H1 (cell line): ENCODE measurements at places on chromosomes 4 and X.
A peak's percentile ranks its signal among the peaks of the same experiment; 100 is the strongest.

DNA sequence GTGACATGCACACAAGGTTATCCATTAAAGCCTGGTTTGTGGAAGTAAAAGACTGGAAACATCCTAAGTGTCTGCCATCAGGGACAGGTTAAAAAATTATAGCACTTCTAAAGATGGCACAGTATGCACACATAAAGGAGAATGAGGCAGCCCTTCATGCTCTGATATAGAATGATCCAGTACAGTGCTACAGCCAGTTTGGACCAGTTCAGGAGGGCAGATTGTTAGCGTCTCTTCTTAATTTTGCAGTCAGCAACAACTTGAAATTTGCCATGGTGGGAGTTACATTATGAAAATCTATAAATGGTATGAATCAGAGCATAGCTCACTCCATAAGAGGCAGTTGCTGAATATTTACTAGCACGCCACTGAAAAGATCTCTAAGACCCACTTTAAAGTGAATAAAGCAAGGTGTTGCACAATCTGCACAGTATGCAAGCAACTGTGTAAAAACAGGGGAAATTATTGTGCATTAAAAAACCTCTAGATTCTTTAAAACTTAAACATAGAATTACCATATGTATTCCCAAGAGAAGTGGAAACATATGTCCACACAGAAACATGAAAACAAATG, 20.3 kb upstream of the SOD3 start:
- DNase-seq, result no peak

DNA sequence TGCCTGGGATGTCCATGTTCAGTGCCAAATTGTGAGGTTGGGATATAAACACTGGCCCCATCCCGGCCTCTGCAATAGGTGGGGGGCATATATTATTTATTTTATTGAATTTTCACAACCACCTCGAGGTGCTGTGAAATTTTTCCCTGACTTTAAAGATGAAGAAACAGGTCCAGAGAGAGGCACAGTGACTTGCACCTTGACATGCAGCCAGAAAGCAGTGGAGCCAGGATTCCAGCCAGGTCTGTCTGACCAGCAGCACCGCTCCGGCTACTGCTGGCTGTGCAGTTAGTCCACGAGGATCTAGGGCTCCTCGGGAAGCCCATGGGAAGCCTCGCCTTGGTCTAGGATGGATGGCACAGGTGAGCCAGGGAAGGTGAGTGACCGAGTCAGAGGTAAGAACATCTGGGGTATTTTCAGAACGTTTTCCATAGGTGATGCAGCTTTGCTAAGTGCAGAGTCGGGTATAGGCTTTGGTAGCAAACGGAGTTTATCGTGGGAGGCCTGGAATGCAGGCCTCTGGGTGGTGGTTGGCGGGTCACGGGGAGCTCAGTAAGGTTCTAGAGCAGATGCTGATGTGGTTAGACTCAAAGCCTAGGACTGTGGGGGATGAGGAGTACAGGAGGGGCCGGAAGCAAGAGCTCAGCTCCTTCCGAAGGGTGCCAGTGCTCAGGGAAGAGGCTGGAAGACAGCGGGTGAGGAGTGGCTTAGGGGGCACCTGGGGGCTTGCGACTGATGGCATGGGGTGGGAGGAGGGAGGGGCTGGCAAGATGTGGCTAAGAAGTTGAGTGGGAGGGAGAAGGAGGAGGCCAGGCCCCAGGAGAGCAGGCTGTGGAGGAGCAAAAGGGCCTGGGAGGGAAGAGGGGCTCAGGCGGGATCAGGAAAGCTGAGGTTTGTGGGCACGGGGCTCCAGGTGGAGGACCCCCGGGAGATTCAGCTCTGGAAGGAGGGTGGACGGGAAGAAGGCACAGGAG, 107.7 kb upstream of the LRPAP1 start:
- DNase-seq, result no peak

- no peak for DNase-seq
Measured at GRCh38 chrX:112968351-112969133, 127.9 kb upstream of the AMOT start.

GRCh38 chr4:74475091-74475800, 30.3 kb downstream of the AREG start:
- no peak for DNase-seq

- DNase-seq, result no peak
Measured at GRCh38 chr4:134308910-134309309, 107.3 kb upstream of the PABPC4L start.

- peak; percentile 30 for DNase-seq
Measured at GRCh38 chr4:6460876-6461275, 11.5 kb downstream of the PPP2R2C start.

DNA sequence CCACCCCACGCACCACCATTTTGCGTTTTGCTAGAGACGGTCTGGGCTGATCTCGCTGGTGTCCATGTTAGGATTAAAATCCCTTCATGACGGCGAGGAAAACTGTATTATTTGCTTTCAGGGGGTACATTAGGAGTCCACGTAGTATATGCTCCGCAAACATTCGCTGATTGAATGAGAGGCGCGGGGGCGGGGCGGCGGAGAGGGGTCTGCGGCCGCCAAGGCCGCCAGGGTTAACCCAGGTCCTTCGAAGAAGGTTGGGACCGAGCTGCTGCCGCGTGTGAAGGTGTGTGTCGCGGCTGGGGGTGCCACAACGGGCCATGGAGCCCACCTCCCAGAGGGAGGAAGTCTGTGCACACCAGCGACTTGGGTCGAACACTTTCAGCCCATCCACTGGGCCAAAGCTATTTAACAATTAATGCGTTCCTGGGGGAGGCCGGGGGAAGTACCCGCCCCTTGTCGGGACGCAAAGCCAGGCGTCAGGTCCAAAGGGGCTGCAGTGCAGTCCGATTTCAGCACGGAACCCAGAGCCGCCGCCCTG, 6.4 kb upstream of the PITX2 start:
- DNase-seq, result peak; percentile 68

DNA sequence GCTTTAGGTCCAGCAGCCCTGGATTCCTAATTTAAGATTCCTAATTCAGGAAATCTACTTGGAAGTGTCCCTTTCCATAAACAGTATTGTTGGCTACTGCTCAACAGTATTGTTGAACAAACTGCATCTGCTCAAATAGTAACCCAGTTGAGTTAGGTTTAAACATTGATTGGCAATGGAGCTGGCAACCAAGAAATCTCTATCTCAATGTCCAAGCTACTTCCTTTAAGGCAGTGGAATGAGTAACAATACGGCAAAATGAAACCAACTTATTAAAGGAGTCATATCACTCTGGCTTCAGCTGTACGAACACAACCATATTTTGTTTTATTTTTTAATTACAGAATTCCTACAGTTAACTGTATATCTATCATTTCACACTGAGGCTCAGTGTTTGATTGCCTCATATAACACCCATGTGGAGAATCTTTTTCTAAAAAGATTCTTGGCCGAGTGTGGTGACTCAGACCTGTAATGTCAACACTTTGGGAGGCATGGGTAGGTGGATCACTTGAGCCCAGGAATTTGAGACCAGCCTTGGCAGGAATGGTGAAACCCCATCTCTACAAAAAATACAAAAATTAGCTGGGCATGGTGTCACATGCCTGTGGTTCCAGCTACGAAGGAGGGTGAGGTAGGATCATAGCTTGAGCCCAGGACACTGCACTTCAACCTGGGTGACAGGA, 71.7 kb upstream of the IL13RA1 start:
- DNase-seq, result no peak

DNA sequence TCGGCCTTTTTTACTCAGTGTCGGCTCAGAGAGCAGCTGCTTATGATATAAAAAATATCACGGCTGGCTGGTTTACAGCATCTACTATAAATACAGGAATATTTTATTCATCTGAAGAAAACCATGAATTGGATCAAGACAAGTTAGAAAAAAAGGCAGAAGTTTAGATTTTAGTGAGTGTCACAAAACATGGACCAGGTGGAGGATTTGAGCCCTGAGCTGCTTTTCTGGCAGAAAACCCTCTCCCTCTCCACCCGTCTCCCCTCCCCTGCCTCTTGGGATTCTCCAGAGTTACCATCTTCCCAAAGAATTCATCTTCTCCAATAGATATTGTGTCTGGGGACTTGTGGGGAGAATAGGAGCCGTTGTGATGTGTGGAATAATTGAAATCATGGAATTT, 142.8 kb upstream of the RAI2 start:
- DNase-seq, result no peak

- no peak for DNase-seq
Measured at GRCh38 chr4:48565362-48566033, 75.4 kb downstream of the ZAR1 start.

- no peak for DNase-seq
Measured at GRCh38 chr4:124974152-124974551, 261.6 kb upstream of the ANKRD50 start.

DNA sequence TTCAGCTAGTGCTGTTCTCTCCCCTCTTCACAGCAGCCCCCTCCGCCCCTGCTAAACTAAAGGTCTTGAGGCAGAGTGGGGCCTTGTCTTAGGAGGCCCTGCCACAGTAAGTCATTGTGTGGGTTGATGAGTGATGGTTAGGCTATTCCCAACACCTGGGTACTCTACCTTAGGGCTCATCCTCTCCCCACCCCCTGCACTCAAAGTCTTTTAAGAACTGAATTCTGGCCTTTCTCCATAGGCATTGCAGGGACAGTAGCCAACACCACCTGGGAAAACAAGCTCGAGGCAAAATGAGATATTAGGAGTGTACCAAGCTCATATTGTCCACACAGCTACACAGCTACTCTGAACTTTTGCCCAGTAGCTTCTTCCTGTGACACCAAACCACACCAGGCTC, 42.5 kb downstream of the RAB40AL start:
- no peak for DNase-seq

DNA sequence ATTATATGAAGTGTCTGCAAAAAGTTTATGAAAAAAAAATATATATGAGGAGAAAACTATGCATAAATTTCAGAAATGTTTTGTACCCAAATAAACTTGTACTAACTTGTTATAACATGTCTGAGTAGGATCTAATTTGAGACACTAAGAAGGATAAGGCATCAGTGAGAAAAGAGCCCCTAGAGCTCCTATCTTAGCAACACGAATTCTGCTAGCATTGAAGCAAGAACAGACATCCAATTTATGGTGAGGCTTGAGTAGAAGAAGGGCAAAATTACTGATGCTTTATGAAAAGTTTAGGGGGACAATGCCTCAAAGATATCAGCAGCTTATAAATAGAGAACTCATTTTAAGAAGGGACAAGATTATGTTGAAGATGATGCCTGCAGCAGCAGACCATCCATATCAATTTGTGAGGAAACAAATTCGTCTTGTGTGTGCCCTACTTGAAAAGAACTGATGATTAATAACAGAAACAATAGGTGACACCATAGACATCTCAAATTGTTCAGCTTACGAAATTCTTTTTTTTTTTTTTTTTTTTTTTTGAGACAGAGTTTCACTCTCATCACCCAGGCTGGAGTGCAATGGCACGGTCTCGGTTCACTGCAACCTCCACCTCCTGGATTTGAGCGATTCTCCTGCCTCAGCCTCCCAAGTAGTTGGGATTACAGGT, 35.7 kb upstream of the ADAM29 start:
- no peak for DNase-seq

DNA sequence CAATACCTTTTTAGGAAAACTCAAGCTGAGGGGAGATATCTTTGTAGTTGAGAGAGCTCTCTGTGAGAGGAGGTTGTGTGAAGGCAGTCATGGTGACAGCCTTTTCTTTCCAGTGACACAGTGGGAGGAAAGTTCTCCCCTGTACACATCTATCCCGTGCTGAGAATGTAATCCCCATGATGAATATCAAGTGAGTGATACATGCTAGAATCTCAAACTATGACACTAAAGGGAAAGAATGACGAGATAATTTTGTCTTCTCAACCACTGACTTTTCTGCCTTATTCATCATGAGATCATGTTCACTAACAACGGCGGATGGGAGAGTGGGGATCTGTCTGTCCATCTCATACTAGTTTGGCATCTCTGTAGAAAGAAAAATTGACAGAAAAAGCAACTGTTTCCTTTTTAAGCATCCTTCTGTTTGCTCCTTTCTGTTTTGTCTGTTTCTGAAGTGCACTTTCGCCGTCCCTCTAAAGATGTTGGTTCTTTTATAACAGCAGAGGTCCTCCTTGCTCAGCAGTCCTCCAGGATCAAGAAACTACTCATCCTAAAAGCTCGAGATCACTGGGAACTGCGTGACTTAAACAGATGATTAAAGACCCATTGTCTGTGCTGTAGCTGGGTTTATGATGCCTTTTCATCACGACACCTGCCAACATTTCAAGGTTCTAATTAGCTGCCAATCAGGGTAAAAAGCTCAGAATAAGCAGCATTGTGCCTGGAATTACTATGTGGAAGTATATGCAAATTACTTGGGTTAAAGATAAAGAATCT, 137.6 kb downstream of the DCK start:
- DNase-seq, result no peak

DNA sequence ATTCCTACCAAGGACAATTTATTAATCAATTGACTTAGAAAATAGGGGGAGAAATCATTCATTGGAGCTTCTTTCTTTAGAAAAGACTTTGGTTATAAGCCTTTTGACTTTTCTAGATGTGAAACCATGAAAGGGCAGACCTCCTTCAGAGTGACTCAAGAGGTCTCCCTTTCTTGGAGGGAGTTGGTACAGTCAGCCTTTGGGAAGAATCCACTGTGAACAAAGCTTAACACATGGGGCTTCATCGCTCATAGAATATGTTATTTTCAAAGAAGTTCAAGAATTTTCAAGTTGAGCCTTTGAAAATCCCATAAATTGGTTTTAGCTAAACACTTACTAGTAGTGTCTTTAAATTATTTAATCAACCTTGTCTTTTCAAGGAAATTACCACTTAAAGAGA, 28.0 kb downstream of the RIPPLY1 start:
- DNase-seq, result no peak

DNA sequence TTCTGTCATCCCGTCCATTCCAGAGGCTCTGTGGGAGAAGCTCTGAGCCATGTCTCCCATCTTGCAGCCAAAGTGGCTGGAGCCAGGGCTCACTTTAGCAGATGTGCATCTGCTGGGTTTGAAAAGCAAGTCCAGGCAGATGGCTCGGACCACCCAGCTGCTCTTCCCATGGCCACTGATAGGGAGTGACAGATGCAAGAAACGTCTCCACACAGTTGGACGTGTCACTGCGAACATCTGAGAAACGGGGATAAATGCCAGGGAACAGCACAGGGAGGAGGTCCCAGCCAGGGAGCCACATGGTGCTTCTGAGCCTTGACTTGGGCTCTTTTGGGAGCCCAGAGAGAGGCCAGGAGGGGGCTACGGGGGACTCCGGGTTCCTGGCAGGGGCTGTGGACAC, 242.3 kb downstream of the AFAP1 start:
- DNase-seq, result no peak

DNA sequence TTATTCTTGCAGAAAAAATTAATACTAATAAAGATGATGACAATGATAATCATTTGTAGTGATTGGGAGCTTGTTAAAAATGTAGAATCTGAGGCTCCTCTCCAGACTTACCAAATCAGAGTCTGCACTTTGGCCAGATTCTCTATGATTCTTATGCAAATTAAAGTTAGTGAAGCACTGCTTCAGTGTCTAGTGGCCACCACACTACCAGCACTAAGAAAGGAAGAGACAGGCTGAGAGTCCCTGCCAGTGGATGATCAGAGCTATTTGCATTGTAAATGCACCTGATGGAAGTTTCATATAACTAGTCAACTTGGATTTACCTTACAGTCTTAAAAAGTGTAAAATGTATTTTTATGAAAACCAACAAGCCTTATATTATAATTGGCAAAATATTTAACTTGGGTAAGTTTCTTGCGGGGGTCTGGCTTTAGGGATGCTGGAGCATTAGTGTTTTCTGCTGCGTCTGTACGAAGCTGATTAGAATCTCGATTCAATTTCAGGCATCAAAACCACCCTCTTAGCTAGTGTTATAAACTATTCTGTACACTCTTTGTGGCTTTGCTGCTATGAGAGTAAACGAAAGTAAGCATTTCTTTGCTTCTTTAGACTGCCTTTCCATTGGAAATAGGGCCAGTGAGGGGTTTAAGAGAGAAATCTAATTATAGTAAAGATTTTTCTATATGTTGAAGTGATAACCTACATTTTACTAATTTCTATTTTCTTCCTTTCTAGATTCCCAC, 114.1 kb downstream of the TLL1 start:
- DNase-seq, result no peak
